ENCODE measurements at places on chromosomes 16 and 17.

DNA sequence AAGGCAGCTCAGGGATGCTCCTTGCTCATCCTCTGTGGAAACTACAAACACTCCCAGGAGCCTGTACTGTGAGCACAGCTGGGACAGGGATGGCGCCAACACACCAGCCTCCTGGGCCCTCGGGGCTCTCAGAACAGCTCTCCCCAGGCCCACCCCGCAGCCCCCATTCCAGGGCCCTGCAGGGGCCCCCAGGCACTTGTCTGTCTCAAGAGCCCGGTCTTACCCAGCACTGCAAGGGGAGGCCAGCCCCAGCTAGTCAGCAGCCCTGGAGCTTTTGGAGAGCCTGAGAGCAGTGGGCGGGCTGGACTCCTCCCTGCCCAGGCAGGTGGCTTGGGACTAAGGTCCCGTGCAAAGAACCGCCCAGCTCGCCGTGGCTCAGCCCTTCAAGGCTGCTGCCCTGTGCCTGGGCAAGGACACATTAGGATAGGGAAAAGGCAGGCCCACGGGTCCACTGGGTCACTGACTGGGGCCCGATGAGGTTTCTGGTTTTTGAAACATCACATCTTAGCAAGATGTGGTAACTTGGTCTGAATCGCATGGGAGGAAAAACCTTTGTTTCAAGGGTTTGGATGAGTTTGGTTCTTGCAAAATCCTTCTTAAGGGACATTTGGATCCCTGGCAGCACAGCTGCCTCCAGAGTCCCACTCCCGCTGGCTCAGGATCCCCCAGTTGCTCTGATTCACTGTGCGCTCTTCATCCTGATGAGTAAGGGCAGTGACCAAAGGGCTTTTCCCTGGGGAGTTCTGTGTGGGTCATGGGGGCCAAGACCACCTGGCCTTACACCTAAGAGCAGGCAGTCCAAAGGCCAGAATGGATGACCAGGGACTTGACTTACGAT is 2.8 kb downstream of the DNASE1L2 start:
- DNase-seq, result no peak

DNA sequence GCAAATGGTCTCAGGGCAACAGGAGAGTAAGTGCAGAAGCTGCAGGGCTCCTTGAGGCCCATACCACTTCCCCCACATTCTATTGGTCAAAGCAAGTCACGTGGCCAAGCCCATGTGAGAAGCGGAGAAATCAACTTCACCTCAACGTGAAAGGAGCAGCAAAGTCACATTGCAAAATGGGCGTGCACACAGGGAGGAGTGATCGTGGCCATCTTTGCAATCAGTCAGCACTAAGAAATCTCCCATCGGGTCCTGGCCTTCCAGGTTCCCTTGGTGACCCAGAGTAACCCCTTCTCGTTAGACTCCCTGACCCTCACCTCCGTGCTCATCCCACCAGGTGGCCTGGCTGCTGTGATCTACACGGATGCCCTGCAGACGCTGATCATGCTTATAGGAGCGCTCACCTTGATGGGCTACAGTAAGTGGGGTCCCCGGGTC is 38.0 kb downstream of the SLC5A11 start:
- no peak for DNase-seq

DNA sequence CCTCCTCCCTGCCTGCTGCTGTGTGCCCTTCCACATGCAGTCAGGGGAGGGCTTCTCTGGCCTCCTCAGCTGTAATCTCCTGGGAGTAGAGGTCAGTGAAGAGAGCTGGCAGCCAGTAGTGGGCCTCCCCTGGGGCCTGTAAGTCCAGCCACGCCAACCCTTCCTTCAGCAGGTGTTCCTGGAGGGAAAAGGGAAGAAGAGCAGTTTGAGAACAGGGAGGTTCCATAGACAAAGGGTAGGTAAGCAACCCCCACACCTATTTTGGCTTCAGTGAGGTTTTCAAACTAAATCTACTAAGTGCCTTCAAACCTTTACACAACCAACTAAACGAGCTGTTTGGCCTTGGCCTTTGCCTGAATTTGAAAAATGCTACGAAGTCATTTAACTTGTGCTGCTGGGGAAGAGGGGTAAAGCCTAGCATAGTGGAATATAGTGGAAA is 14.2 kb downstream of the SNF8 start:
- no peak for DNase-seq

GRCh38 chr17:13702266-13702665 is 100.5 kb upstream of the HS3ST3A1 start:
- DNase-seq, result no peak

GRCh38 chr17:57599271-57600045 is 145.6 kb downstream of the CCDC182 start:
- peak; percentile 22 for DNase-seq

GRCh38 chr16:85733155-85733838 is 17.6 kb downstream of the C16orf74 start:
- DNase-seq, result no peak

DNA sequence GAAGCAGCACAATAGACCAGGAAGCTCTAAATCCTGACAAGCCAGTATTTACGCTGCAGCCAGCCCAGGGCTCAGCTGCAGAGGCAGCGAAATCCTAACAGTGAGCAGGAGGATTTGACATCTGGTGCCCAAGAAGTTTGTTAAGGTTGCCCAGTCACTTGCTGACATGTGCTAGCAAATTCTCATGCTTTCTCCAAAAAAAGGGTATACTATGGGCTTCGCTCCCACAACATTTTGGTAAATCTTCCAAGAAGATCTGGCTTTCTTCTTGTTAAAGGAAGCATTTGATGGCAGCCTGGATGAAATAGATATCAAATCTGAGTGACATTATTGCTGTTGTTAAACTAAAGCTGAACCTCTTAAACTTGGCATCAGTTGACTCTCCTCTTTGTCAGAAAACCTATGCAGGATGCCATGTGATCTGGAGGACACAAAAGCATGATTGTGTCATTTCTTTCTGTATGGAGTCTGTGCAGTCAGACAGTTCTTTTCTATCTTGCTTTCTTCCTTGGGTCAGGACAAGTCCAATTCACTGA is 949.7 kb upstream of the RBFOX1 start:
- no peak for DNase-seq

DNA sequence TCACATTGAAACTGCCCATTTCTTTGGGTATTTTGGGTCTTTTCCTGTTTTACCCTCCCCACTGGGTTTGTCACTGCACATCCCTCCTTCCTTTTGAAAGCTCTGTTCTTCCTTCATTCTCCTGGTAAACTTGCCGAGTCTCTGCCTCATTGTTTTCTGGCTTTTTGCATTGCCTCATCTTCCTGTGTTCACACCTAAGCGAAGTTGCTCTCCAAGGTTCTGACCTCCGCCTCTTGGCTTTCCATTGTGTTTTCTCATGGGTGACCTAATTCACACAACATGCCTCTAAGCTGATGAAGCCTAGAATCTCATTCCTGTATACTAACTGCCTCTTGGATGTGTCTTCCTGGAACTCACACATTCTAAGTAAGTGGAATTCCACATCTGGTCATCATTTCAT is 1096.1 kb upstream of the EEF2KMT start:
- no peak for DNase-seq

GRCh38 chr17:16926061-16926511 is 45.8 kb downstream of the TNFRSF13B start:
- no peak for DNase-seq

DNA sequence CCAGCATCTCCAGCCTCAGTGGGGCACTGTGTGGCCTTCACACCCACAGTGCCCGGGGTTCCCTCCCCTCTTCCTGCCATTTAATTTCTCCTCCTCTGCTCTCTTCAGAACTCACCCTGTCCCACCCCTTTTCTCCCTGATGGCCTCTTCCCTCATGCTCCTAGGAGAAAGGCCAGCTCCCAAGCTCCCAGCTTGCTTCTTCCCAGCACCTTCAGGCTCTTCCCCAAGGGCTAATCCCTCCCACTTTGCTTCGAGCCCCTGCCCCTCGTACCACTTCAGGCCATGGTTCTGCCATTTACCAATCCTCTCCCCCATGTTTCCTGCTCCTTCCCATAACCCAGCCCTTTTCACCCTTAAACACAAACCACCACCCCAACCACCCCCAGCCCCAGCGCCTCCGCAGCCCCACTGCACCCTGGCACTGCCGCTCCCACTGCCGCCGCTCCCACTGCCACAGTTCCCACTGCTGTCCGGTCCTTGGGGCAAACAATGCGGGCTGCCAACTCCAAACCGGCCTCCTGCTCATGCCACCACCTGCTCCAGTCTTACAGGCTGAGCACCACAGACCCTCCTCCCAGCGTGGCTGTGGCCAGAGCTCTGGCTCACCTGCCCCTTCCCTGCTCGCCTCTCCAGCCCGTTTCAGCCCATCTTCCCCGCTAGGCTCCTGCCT is 28.6 kb downstream of the ADAM11 start:
- no peak for DNase-seq

DNA sequence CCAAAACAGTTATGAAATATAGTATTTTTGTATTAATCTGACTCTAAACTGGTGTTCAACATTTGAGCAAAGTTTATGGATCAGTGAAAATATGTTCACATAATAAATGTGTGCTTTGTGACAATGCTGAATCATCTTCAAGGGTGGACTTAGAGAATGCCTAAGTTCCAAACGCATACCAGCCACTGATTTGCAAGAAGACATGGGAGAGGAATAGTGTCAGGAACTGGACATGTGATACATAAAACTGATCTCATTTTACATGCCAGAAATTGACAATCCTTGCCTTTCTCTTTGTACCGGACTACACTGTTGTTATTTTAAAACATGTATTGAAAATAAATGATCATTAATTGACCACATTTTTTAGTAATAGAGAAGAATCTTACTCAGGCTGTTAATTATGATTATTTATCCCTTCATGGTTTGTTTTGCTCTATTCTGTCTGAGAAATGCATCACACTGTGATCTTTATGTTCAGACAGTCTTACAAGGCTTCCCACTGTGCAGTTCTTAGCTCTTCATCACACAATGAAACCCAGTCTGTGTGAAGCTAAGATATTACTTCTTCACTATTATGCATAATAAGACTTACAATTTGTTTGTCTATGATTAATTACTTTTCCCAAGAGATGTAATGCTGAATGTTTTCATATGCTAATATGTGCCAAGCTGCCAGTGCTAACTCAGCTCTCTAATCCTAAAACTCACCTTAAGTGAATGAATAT is 1180.6 kb upstream of the CDH8 start:
- no peak for DNase-seq

DNA sequence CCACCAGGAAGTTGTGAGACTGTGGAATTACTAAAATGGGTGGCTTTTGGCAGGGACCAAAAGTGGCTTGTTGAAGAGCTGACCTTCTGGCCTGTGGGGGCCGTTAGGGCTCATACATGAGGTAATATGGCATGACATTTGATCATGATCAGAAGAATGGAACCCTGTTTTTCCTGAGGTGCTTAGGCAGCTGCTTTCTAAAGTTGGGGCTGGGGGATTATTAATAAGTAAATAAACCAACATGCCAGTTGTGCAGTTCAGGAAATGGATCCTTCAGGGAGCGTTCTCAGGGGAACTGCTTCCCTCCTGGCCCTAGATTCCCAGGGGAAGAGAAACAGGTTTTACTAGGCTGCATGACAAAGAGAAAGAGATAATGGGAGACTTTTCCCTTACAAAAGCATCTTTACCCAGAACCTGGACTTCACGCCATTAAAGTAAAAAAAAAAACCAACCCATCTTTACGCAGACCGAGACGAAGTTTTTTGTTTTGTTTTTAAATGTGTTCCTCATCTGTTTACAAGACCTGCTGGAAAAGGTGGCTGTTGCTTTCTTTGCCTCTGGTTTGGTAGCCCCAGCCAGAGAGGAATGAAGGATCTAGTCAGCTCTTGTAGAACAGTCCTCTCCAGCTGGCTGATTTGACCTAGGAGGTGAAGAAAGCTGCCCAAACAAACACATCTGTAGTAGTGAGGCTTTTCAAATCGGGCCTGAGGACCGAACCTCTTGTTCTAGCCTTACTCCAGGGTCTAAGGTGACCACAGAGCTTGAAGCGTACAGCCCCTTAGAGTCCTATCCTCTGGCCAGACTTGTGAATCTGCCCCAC is 22.7 kb downstream of the YPEL2 start:
- no peak for DNase-seq

DNA sequence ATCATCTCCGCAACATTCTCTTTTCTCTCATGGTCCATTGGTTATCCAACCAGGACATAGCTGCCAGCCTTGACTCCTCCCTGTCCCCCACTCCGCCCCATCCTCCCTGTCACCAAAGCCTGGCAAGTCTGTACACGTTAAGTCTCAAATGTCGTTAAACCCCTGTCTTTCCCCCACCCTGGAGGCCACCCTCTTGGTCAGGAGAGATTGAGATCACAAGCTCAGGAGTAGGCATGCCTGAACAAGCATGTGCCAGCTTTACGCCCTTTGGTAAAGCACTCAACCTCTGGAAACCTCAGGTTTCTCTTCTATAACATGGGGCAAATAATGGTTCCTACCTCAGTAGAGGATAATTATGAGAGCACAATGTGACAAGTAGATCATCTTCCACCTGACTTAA is 38.1 kb upstream of the CCL1 start:
- DNase-seq, result no peak

DNA sequence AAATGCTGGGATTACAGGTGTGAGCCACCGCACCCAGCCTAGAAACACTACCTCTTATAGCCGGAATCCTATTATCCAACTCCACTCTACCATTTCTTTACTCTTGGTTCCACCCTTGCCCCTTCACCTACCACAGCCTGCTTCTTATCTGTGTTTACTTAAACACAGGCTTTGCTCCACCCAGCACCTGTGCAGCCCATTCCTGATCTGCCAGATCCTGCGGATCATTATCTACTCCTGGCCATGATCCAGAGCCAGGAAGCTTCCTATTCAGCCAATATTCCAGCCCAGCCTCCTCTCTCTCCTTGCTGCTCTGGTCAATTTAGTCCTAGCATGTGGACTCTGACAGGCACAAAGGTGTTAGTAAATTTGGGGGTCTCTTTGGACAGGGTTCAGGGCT is 98.8 kb upstream of the MED13 start:
- DNase-seq, result no peak

- DNase-seq, result peak; percentile 16
These were observed 60.6 kb downstream of the NT5M start for GRCh38 chr17:17363638-17364337.

DNA sequence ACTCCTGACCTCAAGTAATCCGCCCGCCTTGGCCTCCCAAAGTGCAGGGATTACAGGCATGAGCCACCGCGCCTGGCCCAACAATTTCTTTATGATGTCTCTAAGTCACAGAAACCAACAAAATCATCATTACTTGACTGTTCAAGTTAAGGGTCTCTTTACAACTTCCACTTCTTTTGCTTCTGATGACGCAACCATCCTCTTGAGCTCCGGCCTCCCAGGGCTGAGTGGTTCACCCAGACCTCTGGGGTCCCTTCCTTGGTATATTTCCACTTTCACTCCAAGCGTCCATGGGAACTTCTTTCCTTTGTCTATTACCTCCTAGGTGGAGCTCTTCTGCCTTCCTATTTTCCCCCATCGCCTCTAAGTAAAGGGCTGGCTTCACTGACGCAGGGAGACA is 253.7 kb downstream of the NTN1 start:
- DNase-seq, result no peak

All from CD4-positive, alpha-beta T cell treated with Interleukin-15 for 4 hours (primary cell).